NCI-H2081 treated with DMSO at 0.1 percent for 48 hours (cell line): ENCODE measurements at places on chromosomes 6 and 20.

GRCh38 chr6:143973097-143973966, 34.7 kb downstream of the PLAGL1 start:
- no peak for DNase-seq

DNA sequence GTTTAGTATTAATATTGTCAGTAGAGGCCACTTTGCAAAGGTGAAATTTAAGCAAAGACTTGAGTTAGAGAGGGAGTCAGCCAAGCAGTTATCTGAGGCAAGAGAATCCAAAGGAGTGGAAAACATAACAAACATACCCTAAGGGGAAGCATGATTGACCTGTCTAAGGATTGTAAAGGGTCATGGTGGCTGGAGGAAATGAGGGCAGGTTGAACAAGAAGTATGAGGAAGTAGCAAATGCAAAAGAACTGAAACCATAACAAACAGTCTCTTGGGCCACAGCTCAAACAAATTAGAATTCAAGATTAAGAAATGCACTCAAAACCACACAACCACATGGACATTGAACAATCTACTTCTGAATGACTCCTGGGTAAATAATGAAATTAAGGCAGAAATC, 103.2 kb downstream of the FBXO5 start:
- no peak for DNase-seq

GRCh38 chr6:82264824-82265223, 17.3 kb upstream of the IBTK start:
- no peak for DNase-seq

DNA sequence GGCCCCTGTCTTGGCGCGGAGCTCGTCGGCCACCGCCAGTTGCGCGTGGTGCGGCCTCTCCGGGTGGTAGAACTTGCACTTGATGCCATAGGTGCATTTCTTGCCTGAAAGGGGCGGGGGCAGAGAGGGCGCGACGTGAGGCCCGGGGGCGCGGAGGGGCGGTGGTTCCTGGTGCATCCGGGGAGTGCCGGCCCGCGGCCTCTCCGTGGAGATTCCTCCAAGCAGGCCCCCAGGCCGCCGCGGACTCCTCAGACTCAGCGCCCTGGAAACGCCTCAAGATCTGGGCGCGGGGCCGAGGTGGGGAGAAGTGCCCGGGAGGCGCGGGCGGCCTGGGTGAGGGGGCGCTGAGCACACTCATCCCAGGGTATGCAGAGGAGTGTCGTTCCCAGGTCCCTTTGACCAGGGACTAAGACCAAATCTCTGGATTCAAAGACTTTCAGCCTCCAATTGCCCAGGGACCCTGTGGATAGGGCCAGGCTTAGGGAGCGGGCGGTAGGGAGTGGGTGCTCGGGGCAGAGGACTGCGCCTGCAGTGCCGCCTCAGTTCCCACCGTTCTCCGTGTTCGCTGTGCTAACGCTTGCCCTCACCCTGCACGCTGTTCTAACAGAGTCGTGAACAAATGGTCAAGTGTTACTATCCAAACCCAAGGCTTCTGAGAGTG, 33.3 kb downstream of the ZC3H12D start:
- DNase-seq: no peak

- peak; percentile 23 for DNase-seq
Measured at GRCh38 chr20:35207950-35208611, 18.4 kb upstream of the MMP24 start.

GRCh38 chr20:25991756-25992130, 295.1 kb upstream of the ZNF337 start:
- DNase-seq: no peak

GRCh38 chr6:147508042-147508865, at the start of gene SAMD5:
Gene SAMD5 (plus strand): TSS chr6:147508690. CDS start chr6:147508929, 239 bp downstream.
- no peak for DNase-seq

DNA sequence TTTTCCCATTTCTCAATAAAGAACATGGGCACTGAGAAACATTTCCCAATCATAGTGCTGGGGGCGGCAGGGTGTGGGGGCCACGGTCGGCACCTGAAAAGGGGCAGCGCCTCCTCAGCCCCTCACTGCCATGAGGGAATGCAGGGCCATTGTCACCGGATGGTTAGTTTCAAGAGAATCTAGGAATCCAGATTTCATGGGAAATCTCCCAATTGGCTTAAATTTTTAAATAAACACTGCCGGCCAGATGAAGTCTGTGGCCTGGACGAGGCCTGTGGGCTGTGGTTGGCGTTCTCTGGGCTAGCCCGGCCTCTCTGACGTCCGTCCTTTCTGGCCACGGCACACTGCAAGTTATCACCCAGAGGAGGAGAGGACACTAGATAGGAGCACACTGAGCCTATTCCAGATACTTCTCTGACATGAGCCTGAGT, 25.6 kb downstream of the MANBAL start:
- DNase-seq: no peak

GRCh38 chr6:42368181-42368580, 83.5 kb downstream of the TRERF1 start:
- no peak for DNase-seq

DNA sequence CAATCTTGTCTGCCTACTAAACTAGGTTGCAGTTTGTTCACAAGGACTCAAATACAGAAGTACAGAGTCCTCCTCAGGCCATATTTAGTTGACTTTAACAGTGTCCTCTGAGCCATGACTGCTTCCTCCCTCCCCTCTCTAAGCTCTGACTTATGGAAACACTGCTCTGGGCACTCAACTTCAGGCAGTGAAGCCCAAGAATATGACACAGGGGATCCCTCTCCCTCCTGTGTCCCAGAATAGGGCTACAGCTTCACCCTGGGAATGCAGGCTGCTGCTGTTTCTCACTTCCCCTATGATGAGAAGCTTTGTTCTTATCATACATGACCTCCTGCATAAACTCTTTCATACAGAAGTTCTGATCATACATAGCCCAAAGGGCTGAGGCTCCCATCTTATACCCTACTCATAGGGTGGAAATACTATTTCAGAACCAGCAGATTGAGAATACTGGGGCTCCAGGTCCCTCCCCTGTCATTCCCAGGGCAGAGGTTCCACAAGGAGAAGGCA, 97.3 kb upstream of the UST start:
- no peak for DNase-seq

DNA sequence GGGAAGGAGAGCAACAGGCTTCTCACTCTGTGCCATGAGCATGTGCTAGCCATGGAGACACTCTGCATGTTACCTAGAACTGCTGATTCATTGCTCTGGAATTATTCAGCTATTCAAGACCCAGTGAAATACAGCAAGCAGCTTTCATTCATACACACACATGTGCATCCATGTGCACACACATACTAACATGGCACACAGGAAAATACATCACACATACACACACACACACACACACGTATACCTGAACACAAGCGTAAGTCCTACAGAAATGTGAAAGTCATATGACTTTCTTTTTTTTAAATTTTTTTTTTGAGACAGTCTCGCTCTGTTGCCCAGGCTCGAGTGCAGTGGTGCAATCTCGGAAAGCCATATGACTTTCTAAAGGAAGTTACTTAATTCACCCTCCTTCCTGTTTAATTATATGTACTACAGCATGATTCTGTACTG, 108.2 kb upstream of the NFATC2 start:
- no peak for DNase-seq
